Left lung (tissue), 14 donors: ENCODE measurements at places on chromosomes 11 and 22. TPM values are rescaled to one million over a fixed set of nuclear protein-coding genes. Genes with fewer than 3 reads are reported as not detected.
A peak's percentile ranks its signal among the peaks of the same experiment; 100 is the strongest.

OLFML1 gene
- 28.8 TPM for total RNA-seq

GRCh38 chr11:87597725-87598124 lies 560.0 kb downstream of the TMEM135 start:
- H3K4me3 ChIP-seq = no peak overlapping the region
- no peak for DNase-seq
- H3K4me1 ChIP-seq = no peaks in the 10 kb centered on the region
- H3K27me3 ChIP-seq = no peaks in the 10 kb centered on the region
- H3K27ac ChIP-seq = no peak overlapping the region

DNA sequence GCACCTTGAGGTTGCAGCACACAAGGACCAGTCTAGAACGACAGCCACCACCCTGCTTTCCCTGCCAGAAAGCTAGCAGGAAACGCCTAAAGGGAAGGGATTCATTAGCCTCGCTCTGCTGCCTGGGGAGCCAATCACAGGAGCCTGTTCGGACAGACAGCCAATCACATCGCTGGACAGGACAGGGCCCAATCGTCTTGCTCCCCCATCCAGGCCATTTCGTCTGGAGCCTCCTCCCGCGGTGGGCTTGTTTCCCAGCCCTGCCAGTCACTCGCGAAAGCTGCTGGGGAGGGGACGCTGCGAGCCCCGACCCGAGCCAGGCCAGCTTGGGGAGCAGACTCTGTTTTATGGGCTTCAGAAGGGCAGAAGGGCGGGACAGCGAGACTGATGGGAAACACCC lies 79.8 kb upstream of the NCAM1 start:
- no peak overlapping the region for H3K27ac ChIP-seq
- no peak overlapping the region for H3K4me3 ChIP-seq
- DNase-seq = peak; percentile 76
- no peaks in the 10 kb centered on the region for H3K27me3 ChIP-seq
- no peaks in the 10 kb centered on the region for H3K36me3 ChIP-seq

DNA sequence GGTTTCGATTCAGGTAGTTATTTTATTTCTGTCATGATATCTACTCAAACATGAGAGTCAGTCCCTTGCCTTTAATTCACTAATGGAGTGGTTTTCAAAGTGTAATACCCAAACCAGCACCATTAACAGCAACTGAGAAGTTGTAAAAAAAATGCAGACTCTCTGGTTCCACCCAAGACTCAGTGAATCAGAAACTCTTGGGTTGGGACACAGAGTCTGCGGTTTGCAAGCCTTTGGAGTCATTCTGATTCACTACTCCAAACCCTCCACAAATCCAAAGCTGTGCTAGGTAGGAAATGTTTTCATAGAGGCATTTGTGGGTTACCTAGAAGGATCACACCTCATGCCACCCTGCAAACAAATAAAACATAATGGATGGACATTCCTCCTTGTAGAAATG lies 340.1 kb downstream of the NTM start:
- H3K27ac ChIP-seq = no peak overlapping the region
- H3K27me3 ChIP-seq = no peaks in the 10 kb centered on the region
- DNase-seq = no peak

DNA sequence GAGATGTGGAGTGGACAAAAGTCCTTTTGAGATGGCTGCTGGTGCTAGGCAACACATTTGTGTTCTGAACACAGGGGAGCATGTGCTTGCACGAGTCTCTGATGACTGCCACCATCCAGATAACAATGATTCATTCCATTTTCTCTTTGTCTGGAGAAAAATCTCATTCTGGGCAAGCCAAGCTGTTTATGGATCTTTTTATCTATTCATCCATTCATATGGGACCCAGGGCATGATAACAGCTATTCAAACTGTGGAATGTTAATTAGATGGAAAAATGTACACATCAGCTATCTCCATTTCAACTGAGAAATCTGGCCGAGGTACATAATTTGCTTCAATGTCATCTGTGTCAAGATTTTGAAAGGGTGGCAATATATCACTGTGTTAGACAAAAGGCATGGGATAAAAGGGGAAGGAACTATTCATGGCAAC lies 117.5 kb upstream of the ZBED5 start:
- H3K4me1 ChIP-seq = no peaks in the 10 kb centered on the region
- no peak overlapping the region for H3K4me3 ChIP-seq
- H3K27ac ChIP-seq = no peak overlapping the region

DNA sequence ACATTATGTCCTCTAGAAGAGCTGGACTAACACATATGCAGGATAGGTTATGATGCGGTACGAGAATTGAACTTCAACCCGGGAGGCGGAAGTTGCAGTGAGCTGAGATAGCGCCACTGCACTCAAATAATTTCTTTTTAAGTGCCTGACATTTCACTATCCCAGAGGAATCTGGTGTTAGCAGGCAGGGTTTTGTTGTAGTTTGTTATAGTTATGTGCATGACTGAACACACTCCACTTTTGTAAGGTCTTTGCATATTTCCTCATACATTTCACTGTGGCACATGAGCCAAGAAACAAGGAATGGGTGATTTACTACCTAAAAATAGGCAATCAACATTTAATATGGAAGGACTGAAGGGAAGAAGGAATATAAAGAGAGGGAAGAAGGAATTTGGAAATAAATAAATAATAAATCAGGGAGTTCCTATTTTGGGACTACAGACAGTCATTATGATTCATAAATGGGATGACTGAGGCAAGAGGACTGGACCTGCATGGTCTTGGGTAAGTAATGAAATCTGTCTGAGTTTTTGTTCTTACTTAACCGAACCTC lies 8.7 kb upstream of the HIPK3 start:
- no peak overlapping the region for H3K4me3 ChIP-seq
- H3K4me1 ChIP-seq = no peaks in the 10 kb centered on the region
- H3K36me3 ChIP-seq = no peaks in the 10 kb centered on the region
- no peaks in the 10 kb centered on the region for H3K27me3 ChIP-seq

- no peak overlapping the region for H3K27ac ChIP-seq
- H3K27me3 ChIP-seq = no peaks in the 10 kb centered on the region
- peaks cover 10% of the 10 kb centered on the region for H3K4me1 ChIP-seq
Observed at GRCh38 chr22:17785185-17786184, 11.2 kb upstream of the BID start.

- H3K27ac ChIP-seq = peak overlapping the region; percentile 93
- H3K4me3 ChIP-seq = peak overlapping the region; percentile 32
- H3K27me3 ChIP-seq = no peaks in the 10 kb centered on the region
- H3K36me3 ChIP-seq = peaks cover 11% of the 10 kb centered on the region
- no peak for DNase-seq
Observed at GRCh38 chr11:5684036-5684645, 733 bp downstream of the TRIM5 start.

DNA sequence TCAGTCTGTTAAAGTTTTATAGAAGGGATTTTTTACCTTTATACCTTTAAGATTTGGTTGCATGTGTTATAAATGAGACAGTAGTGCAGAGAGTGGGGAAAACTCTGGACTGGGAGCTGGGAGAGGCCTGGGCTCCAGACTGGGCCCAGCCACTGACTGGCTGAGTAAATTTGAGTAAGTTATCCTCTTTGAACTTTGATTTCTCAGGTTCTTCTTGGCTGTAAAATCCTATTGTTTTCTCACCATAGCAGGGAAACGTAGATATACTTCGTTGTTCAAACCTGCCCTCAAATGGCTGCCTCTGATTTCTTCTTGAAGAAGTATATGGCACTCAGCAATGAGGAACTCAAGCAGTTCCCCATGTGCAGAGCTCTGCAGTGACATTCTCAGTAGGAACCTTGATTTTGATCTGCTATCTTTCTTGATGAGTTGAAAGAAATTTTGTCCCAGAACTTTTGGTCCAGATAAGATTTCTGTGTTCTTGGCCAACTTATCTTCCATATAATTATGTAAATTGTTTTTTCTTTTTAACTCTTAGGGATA lies 8.8 kb downstream of the BMAL1 start:
- no peaks in the 10 kb centered on the region for H3K27me3 ChIP-seq
- H3K27ac ChIP-seq = no peak overlapping the region
- H3K4me1 ChIP-seq = peaks cover 11% of the 10 kb centered on the region
- H3K4me3 ChIP-seq = no peak overlapping the region

DNA sequence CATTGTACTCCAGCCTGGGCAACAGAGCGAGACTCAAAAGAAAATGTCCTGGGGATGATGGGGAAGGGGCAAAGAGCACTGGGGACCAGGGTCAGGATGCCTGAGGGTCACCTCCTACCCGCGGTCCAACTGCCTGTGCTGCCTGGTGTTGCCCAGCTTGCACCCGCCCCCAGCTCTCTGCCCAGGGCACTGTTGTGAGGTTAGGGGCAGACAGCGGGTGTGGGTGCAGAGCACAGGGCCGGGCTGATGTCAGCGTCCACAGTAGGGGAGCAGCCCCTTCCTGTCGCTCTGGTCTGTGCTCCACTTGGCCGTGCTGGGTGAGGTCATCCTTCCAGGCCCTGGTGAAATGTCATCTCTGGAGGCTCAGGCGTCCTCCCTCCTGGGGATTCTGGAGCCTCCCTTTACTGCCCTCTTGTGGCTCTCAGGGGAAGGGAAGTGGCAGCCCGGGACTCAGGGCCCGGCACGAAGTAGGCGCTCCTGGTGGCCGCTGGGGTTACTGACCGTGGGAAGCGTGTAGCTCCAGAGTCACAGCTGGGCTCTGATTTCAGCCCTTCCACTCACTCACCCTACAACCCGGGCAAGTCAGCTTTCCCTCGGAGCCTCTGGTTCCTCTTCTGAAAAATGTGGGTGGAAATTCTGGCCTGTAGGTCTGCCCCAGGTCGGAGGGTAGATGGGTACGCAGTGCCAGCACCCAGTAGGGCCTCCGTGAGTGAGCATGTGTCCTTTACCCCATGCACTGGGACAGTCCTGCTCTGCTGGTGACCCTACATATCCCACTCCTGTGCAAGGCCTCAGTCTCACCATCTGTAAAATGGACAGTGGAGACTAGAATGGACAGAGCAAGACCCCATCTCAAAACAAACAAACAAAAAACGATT lies 17.3 kb upstream of the PRR5 start:
- peak; percentile 88 for DNase-seq
- no peaks in the 10 kb centered on the region for H3K27me3 ChIP-seq
- H3K36me3 ChIP-seq = no peaks in the 10 kb centered on the region

DNA sequence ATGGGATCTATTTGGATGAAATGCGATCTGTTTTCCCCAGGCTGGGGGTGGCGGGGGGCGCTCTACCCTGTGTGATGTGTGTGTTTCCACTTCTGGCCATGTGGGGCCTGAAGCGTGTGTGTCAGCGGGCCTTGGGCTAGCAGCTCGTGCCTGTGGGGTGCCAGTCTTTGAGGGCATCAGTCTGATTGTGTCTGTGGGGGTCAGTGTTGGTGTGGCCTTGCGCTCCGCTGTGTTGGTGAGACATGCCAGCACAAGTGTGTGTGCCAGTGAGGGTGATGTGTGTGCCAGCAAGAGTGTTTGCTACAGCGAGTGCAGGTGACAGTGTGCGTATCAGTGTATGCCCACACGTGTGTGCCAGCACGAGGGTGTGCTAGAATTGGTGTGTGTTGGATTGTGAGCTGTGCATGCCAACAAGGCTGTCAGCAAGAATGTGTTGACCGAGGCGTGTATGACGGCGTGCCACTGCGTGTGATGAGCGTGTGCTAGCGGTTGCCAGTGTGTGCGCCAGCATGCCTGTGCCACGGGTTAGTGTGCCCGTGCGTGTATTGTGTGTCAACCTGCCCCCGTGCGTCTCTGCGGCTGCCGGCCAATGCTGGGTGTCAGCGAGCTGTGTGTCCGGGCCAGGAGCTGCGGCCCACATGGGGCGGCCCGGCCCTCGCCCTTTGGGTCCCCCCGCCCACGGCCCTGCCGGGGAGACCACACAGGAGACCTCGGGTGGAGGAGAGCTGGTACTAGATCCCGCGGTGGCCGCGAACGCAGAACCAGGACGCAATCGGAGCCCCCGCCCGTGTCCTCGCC lies 519 bp downstream of the ARRB1 start:
- peak overlapping the region; percentile 88 for H3K4me3 ChIP-seq
- peak; percentile 88 for DNase-seq
- no peaks in the 10 kb centered on the region for H3K36me3 ChIP-seq
- no peaks in the 10 kb centered on the region for H3K27me3 ChIP-seq
- H3K27ac ChIP-seq = peak overlapping the region; percentile 96

- no peaks in the 10 kb centered on the region for H3K4me1 ChIP-seq
- no peak overlapping the region for H3K27ac ChIP-seq
Observed at GRCh38 chr11:4713241-4713640, 8.7 kb downstream of the MMP26 start.

GRCh38 chr11:83278351-83278750 lies 7.8 kb downstream of the CCDC90B start:
- H3K27me3 ChIP-seq = no peaks in the 10 kb centered on the region
- DNase-seq = no peak
- H3K4me1 ChIP-seq = peaks cover 17% of the 10 kb centered on the region
- H3K27ac ChIP-seq = no peak overlapping the region

DNA sequence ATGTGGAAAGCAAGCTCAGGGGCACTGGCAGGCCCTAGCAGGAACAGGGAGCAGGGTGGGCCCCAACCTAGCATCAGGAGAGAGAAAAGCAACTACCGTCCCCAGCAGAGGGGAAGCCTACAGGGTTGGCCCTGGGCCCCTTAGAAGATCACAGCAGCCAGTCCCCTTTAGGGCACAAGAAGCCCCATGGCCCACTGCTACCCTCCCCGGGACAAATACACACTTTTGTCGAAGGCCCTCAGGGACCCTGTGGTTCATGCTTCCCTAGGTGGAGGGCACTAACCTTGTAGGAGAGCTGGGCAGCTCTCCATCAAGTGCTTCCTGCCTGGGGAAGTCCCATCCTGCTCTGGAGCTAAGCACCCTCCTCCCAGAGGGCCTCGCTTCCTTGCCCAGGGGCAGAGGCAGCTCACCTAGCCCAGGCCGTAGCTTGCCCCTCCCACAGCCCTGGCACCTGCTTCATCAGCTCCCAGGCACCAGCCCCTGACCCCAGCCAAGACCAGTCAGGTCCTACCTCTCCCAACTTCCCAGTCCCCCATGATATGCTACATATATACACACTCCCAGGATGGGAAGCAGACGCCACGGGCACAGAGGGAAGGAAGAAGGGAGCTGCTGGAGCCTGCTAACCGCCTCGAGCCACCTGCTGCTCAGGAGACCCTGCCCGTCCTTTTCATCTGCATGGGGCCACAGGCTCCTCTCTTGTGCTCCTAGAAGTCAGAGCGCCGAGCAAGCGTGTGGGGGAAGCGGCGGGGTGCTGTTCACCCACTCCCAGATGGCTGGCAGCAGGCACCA lies 20.1 kb downstream of the SUN2 start:
- H3K27ac ChIP-seq = no peak overlapping the region
- DNase-seq = peak; percentile 60
- no peaks in the 10 kb centered on the region for H3K27me3 ChIP-seq
- peaks cover 4% of the 10 kb centered on the region for H3K4me1 ChIP-seq
- peaks cover 98% of the 10 kb centered on the region for H3K36me3 ChIP-seq
- H3K4me3 ChIP-seq = no peak overlapping the region

DNA sequence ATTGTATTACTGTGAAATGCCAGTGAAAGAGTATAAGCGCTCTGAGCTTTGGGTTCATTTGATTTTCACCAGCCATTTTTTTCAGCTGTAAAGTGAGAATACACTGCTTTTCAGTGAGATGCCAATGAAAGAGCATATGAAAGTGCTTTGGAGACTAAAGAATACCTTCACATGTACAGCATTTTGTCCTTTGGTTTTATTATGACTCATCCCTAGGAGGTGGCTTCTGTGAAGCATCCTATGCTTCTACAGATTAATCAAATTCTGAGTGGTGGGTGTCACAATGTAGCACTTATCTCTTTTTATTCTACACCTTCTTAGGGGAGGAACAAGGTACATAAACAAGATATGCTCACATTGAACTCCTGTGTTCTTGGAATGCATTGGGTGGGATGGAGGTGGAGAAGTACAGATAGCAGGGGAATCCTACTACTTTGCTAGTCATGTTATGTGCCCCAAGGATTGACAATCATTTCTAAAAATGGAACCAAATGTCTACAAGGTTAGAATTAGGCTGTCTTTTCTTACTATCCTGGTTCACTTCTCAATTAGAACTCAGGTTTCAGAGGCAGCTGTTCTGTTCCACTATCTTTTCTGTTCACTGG lies 18.7 kb downstream of the TRIM44 start:
- DNase-seq = no peak
- H3K4me1 ChIP-seq = peaks cover 21% of the 10 kb centered on the region
- H3K27me3 ChIP-seq = no peaks in the 10 kb centered on the region
